Testis (tissue), 5 donors: ENCODE measurements at places on chromosomes 12 and 14. TPM values are rescaled to one million over a fixed set of nuclear protein-coding genes. Genes with fewer than 3 reads are reported as not detected.

GRCh38 chr14:64656986-64657385 is 47.2 kb upstream of the PLEKHG3 start:
- H3K4me3 ChIP-seq = no peak overlapping the region
- H3K27ac ChIP-seq = no peak overlapping the region

DNA sequence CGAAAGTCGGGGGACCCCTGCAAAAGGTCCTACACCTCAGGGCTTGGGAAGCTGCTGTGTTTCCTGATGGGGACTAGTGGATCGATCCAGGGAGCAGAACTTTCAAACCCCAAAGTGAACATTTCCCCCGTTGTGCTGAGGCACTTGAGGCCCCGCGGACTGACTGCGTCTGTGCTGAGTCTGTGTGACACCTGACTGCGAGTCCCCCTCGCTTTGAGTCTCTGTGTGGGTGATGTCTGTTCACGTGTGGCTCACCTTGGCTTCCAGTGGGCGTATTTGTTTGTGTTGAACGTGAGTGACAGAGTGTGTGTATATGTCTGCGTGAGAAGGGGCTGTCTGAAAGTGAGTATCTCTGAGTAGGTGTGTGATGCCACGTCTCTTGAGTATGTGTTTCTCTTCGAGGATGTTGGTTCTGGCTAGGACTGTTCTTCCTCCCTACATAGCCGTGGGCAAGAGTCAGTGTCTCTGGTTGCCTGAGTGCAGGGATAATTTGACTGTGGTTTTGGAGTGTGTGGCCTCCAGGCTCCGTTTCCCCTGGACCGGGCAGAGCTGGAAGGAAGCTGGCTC is 1.3 kb downstream of the TEAD4 start:
- H3K4me1 ChIP-seq = no peaks in the 10 kb centered on the region
- no peak for DNase-seq
- no peaks in the 10 kb centered on the region for H3K36me3 ChIP-seq

DNA sequence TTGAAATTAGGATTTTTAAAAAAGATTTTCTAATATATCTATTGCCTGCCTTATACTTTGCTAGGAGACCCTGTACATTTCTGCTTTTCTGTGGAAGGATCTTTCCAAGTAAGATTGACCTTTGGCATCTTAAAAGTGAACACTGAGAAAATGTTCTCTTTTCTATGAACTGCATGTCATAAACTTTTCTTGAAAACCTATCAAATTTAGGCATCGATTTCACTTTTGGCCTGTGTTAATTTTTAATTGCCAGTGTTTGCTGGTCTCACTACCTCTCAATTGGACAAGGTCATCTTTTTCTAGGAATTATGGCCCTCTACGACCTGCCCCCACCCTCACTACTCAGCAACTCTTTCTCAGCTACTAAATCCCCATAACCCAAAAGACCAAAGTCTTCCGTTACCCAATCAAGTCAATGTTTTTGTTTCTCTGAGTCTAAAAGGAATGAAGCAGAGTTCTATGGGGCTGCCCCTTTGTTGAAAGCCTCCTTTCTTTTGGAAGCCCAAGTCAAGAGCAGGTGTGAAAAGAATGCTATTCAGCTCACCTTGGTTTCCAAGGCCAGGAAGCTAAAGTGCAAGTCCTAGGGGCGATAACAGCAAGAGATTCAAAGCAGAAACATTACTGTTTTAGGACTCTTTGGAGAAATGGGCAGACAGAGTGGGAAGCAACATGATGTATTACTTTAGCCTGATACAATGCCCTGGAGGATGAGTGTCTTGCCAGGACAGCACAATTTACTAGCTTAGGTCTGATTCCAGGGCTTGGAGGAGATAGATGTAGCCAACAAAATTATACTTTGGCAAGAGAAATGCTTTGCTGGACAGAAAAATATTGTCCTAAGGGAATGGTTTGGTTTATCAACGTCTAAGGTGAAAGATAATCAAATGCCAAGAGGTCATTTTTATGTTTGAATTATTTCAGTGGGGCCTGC is 55.0 kb downstream of the IGF1 start:
- no peaks in the 10 kb centered on the region for H3K27me3 ChIP-seq
- peaks cover 15% of the 10 kb centered on the region for H3K4me1 ChIP-seq
- no peaks in the 10 kb centered on the region for H3K36me3 ChIP-seq
- H3K27ac ChIP-seq = no peak overlapping the region

- H3K27me3 ChIP-seq = no peaks in the 10 kb centered on the region
- no peaks in the 10 kb centered on the region for H3K4me1 ChIP-seq
- H3K27ac ChIP-seq = no peak overlapping the region
- DNase-seq = no peak
Observed at GRCh38 chr12:25767606-25768005, 190.9 kb upstream of the RASSF8 start.

- no peaks in the 10 kb centered on the region for H3K4me1 ChIP-seq
- no peak overlapping the region for H3K4me3 ChIP-seq
- no peak overlapping the region for H3K27ac ChIP-seq
- DNase-seq = no peak
- no peaks in the 10 kb centered on the region for H3K27me3 ChIP-seq
Observed at GRCh38 chr14:100989924-100990323, 86.4 kb upstream of the RTL1 start.

- no peak overlapping the region for H3K27ac ChIP-seq
- DNase-seq = no peak
Observed at GRCh38 chr12:93089805-93090569, 160.9 kb upstream of the EEA1 start.

DNA sequence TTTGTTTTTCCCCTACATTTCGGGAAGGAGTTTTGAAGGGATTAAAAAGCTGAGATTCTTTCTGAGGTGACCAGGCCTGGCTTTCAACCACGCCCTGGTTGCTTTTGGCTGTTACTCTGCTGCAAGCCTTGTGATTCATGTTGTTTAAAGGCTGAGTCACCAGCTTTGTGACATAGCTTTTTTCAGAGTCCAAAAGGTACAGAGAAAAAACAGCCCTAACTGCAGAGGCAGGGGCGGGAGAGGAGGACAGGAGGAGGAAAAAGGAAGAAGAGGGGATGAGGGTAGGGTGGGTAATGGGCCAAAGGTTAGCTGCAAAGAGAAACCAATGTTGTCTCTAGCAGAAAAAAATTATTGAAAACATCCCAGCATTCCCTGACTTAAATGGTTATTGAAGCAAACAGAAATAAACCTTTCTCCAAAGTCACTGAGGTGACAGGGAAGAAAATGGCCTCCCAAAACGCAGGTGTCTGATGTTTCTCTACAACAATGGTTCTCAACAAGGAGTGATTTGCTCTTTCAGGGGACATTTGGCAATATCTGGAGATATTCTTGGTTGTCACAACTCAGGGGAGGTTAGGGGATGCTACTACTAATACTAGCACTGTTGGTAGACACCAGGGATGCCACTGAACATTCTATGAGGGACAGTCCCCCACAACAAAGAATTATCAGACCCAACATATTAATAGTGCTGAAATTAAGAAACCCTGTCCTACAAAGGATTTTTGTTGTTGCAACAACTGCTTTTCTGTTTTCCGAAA is 2.1 kb upstream of the UBC start:
- no peaks in the 10 kb centered on the region for H3K27me3 ChIP-seq
- H3K4me1 ChIP-seq = peaks cover 37% of the 10 kb centered on the region
- no peaks in the 10 kb centered on the region for H3K36me3 ChIP-seq
- peak; percentile 72 for DNase-seq
- no peak overlapping the region for H3K4me3 ChIP-seq

DNA sequence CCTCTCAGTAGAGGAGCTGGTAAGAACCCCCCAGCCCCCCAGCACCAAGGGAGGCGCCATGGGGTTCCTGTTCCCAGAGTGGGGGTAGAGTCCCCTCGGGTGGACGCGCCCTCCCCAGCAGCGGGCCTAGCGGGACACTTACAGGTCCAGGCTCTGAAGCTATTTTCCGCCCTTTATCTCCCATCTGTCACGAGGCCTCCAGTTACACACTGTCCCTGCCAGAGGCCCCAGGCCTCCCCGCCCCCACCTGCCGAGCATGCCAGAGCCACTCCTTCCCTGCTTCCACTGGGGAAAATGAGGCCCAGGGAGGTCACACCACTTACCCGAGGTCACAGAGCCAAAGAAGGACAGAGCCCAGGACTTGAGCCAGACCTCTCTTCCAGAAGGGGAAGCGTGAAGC is 3.1 kb downstream of the C14orf180 start:
- peaks cover 21% of the 10 kb centered on the region for H3K4me1 ChIP-seq
- no peaks in the 10 kb centered on the region for H3K27me3 ChIP-seq
- no peak overlapping the region for H3K4me3 ChIP-seq
- no peak overlapping the region for H3K27ac ChIP-seq
- no peaks in the 10 kb centered on the region for H3K36me3 ChIP-seq

DNA sequence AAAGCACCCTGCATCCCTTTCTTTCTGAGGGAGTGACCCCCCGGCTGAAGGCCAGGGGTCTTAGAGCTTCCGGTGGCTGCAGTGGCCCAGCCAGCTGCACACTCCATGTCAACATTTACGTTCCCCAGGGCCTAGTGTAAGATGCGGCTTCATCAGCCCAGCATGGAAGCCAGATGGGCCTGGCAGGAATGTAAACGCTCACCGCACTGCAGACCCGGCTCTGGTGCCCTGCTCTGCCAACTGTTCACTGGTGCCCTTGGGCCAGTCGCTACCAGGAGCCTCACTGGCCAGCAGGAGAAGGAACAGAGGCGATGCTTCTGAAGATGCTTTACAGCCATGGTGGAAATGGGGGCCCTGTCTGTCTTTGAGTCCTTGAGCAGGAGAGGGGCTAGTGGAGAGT is 8.6 kb upstream of the TMEM119 start:
- H3K4me1 ChIP-seq = peaks cover 10% of the 10 kb centered on the region
- H3K4me3 ChIP-seq = no peak overlapping the region
- no peaks in the 10 kb centered on the region for H3K36me3 ChIP-seq
- no peak for DNase-seq

DNA sequence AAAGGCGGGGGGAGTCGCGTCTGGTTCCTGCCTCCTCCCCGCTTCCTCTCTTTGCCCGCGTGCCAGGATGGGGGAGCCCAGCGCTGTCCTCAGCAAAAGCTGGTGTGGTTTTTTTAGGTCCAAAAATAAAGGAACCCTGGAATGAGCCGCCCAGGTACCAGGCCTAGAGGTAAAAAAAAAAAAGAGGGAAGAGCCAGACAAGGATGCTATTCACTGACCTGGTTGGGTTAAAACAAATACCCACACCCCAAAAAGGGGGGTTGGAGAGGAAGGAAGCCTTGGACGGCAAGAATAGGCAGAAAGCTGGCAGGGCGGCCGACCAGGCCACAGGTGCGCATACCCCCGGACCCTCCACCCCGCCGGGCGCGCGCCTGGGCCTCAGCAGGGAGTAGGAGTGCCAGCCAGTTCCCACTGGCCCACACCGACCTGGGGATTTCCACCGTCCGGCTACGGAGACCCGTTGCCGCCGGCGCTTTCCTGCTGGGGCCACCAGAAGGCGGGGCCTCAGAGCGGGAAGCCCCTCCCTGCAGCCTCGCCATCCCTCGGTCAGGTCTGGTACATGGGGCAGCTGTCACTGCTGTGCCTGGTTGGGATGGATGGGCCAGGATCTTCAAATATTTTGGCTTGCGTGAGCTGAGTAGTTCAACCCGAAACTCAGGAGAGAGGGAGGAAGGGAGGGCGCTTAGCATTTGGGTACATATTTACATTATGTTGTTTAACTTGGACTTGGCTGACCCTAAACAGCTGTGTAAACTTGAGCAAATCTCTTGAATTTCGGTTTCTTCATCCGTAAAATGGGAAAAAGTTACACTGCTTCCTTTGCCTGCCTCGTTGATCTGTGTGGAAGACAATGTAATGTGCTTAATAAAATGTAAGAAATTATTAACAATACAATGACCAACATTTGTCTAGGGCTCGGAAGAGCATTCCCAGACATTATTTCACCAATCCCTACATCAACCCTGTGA is 5.4 kb upstream of the IRF2BPL start:
- H3K36me3 ChIP-seq = no peaks in the 10 kb centered on the region
- peaks cover 68% of the 10 kb centered on the region for H3K4me1 ChIP-seq
- peak overlapping the region; percentile 94 for H3K27ac ChIP-seq
- H3K4me3 ChIP-seq = peak overlapping the region; percentile 60
- peak; percentile 87 for DNase-seq
- no peaks in the 10 kb centered on the region for H3K27me3 ChIP-seq

DNA sequence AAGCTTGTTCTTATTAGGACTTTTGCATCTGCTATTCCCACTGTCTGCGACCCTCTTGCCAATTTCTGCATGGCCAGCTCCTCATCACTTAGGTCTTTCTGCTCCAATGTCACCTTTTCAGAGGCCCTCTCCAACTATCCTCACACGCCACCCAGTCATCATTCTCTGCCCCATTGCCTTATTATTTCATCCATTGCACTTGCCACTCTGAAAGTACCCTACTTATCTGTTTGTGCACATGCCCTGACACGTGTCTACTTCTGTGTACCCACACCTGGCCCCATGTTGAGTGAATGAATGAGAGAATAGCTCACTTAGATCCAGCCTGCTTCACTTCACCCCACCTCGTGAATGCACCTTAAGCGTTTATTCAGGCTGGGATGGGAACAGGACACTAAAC is 218.7 kb upstream of the TBX3 start:
- DNase-seq = no peak
- H3K4me1 ChIP-seq = no peaks in the 10 kb centered on the region
- no peaks in the 10 kb centered on the region for H3K36me3 ChIP-seq
- no peaks in the 10 kb centered on the region for H3K27me3 ChIP-seq
- H3K27ac ChIP-seq = no peak overlapping the region
- no peak overlapping the region for H3K4me3 ChIP-seq

DNA sequence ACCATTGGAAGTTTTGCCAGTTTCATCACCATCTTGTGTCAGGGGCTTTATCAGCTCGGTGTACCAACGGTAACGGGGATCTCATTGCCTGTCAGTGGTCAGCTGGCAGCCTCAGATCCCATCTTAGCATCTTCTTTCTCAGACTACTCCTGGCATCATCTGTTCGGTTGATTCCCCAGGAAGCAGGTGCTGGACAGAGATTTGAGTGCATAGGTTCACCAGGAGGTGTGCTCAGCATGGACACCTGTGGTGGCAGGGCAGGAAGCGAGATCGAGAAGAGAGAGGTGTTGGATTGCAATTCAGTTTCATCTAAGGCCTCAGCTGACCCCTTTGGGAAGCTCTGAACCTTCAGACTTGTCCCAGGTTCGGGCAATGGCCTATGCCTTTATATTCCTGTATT is 76.0 kb downstream of the C12orf75 start:
- H3K4me3 ChIP-seq = no peak overlapping the region
- no peaks in the 10 kb centered on the region for H3K27me3 ChIP-seq
- no peaks in the 10 kb centered on the region for H3K4me1 ChIP-seq
- no peak for DNase-seq

DNA sequence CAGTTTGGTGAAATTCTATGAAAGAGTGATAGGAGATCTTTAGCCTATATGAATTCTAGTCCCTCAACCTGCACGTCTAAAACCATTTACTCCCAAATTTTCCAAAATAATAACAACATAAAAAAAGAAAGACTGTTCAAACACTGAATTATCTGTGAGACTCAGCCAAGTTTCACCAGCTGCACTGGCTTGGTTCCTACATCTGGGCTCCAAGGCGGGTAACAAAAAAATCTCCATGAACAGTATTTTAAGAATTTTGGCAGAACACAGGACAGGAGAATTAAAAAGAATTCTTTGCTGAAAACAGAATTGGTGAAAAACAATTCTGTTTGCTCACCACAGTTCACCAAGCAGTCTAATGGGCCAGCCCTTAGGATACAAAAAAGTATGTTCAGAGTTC is 536.8 kb upstream of the ATP2B1 start:
- no peaks in the 10 kb centered on the region for H3K4me1 ChIP-seq
- no peak for DNase-seq
- no peaks in the 10 kb centered on the region for H3K27me3 ChIP-seq
- H3K27ac ChIP-seq = no peak overlapping the region

GRCh38 chr12:45627407-45628069 is 102.0 kb upstream of the ARID2 start:
- H3K27me3 ChIP-seq = no peaks in the 10 kb centered on the region
- no peaks in the 10 kb centered on the region for H3K4me1 ChIP-seq
- no peaks in the 10 kb centered on the region for H3K36me3 ChIP-seq
- H3K27ac ChIP-seq = no peak overlapping the region

Gene PAH
- 18.4 TPM for total RNA-seq

Gene ANAPC7
- total RNA-seq = 67.1 TPM
